ENCODE measurements at places on chromosomes 2 and 18. TPM values are rescaled to one million over a fixed set of nuclear protein-coding genes. Genes with fewer than 3 reads are reported as not detected.

WNT10A gene
- 0.61 TPM for total RNA-seq

RAD51AP2 gene
- 0.12 TPM for total RNA-seq

ELMOD3 gene
- 19.4 TPM for total RNA-seq

LYG2 gene
- total RNA-seq, result not detected

SGO2 gene
- 7.6 TPM for total RNA-seq

CDCA7 gene
- total RNA-seq, result 30.0 TPM

FLACC1 gene
- 0.32 TPM for total RNA-seq

GTF2A1L gene
- total RNA-seq, result not detected

IL1RL1 gene
- 2.1 TPM for total RNA-seq

ZNF521 gene
- 3.8 TPM for total RNA-seq

REG1B gene
- total RNA-seq, result 10.2 TPM

GRCh38 chr18:37322492-37323035, 243.0 kb downstream of the CELF4 start:
- DNase-seq, result peak; percentile 24

GRCh38 chr2:53784436-53784835, 2.3 kb downstream of the ASB3 start:
- no peak for DNase-seq

- DNase-seq, result no peak
Measured at GRCh38 chr2:237735798-237736197, 62.8 kb upstream of the RBM44 start.

- peak; percentile 64 for DNase-seq
Measured at GRCh38 chr18:61637905-61638595, 254.8 kb downstream of the RNF152 start.

DNA sequence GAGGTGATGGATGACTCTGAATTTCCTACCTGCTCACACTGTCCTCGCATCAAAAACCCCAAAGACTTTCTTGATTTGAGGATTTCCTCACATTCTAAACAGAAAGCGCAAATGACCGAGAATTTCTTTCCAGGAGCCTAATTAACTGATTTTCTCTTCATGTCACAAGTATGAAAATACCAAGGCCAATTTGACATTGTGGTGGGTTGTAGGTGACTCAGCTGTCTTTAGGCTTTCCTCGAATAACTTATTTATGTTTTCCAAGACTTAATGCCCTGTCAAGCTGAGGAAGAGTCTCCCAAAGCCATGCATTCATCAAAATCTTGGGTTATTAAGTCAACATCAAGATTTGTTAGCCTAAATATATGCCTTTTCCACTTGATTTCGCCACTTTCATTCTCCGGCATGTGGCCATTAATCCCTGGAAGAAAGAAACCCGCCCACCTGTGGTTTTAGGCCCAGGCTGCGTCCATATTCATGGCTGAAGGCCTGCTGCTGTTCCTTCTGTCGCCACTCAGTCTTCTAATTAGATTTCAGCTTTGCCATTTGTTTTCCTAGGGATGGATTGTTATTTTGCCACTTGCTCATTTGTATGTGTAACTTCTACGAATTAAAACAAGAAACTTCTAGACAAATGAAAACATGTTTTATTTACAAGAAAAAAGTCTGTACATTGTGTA, 84.9 kb downstream of the ST6GAL2 start:
- DNase-seq, result no peak

DNA sequence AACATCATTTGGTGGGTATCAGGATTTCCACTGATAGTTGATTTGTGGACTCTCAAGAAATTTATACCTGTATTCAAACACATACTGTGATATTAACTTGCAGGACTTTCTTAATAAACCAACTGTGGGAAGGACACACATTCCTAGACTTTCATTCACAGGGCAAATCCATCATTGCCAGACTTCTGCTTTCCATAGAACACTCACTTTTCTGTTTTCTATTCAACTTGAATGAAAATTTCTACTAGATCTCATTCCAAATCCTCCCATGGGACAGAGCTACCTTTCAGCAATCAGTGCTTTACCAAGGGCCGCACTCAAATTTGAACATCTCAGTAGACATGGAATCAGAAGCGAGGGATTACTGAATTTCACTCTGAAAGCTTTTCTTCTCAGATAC, 612.5 kb downstream of the IRS1 start:
- DNase-seq, result no peak

DNA sequence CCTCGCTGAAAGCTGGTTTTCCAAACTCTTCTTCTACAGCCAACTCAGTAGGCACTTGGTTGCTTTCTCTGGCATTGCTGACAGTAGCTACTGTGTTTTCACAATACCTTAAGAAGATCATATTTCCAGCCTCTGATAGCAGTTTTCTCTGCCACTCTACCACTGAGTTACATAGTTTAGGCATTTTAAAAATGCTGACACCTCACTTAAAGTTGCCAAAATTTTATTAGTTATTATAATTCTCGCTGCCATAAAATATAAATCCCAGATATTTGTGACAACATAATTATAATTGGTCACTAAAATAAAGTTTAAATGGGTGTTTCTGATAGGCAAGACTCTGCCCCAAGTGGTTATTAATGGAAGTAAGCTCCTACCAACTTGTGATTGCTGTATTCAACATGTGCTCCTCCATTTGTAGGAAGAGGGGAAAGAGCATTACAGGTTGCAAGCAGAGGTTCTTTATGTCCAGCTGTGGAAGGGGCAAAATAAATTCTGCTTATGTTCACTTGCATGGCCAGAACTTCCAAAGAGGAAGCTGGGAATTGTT, 1202.8 kb downstream of the CNTNAP5 start:
- no peak for DNase-seq

DNA sequence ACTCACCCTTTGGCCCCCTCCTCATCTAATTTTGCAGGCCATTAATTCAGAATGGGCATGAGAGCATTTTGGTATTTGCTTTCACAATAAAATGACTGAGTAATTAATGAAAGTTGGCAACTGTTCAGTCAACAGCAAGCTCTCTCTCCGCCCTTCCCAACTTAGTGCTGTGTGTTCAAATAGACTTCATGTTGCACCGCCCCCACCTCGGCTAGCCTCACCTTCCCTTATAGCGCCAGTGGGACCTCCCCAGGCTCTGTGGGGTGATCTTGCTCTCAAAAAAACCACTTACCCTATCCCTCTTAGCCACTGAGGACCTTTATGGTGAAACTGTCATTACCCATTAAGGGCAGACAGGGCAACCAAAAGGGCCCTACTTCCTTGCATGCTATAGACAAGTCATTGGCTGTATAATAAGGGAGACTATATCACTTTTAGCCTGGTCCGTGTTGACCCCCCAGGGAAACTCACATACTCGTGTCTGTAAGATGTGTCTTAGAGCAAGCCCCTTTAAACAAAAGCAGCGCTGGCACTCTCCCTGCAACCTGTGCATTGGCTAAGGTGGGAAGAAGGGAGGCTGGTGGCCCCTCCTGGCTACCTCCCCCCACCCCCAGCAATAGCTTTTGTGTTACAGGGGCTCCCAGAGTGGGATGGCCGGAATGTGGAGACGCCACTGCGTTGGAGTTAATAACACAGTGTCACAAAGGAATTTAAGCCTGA, 15.2 kb downstream of the EN1 start:
- no peak for DNase-seq

- DNase-seq, result no peak
Measured at GRCh38 chr2:227079726-227080125, 84.3 kb downstream of the COL4A4 start.

DNA sequence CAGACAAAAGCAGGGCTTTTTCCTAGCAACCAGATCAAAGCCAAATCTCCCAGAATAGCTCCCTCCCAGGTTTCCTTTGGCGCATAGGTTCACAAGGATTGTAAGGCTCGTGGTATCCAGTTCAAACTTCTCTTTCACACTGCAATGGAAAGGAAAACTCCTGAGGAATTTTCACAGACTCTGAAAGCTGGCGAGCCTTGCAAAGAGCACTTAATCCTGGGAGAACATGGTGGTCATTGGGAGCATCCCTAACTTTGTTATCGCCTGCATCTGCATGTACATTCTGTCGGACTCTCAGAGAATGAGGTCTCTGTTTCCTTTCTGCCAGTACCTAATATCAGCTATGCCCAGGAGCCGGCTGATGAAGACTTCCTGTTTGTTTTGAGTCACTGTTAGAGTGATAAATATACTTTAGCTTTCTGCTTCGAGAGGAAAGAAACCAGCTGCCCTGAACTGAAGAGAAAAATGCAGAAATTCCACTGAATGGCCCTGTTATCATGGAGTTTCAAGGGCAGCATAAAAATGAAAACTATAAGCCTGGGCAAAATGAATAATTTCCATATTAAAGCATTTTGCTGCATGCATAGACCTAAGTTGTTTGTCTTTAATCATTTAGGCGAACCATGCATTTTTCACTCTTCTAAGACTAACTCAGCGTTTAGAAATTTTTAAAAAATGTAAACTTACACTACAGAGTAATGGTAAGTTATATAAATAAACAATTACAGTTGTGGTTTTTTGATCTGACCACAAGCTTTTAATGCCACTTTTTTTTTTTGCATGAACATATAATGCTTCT, 76.4 kb upstream of the ZEB2 start:
- no peak for DNase-seq

GRCh38 chr2:82411071-82411470, 2048.0 kb downstream of the SUCLG1 start:
- no peak for DNase-seq

- no peak for DNase-seq
Measured at GRCh38 chr2:179974761-179975160, 32.3 kb downstream of the CWC22 start.

DNA sequence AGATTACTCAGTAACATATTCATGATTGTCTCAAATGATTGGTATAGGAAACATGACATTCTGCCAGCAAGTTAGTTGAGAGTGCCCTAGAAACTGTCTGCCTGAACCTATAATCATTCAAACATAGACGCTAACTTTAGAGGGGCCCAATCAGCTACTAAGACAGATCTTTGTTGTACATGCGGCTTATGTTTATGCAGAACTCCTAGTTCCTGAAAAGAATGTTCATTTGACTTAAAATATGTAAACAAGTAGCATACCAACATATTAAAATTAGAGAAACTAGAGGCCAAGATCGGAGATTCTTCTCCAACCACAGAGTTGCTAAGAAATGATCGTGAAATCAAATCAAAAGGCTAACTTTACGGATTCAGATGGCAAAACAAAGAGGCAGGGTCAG, 4.2 kb upstream of the METAP1D start:
- DNase-seq, result no peak

- DNase-seq, result no peak
Measured at GRCh38 chr2:135163306-135163705, 111.2 kb downstream of the RAB3GAP1 start.

DNA sequence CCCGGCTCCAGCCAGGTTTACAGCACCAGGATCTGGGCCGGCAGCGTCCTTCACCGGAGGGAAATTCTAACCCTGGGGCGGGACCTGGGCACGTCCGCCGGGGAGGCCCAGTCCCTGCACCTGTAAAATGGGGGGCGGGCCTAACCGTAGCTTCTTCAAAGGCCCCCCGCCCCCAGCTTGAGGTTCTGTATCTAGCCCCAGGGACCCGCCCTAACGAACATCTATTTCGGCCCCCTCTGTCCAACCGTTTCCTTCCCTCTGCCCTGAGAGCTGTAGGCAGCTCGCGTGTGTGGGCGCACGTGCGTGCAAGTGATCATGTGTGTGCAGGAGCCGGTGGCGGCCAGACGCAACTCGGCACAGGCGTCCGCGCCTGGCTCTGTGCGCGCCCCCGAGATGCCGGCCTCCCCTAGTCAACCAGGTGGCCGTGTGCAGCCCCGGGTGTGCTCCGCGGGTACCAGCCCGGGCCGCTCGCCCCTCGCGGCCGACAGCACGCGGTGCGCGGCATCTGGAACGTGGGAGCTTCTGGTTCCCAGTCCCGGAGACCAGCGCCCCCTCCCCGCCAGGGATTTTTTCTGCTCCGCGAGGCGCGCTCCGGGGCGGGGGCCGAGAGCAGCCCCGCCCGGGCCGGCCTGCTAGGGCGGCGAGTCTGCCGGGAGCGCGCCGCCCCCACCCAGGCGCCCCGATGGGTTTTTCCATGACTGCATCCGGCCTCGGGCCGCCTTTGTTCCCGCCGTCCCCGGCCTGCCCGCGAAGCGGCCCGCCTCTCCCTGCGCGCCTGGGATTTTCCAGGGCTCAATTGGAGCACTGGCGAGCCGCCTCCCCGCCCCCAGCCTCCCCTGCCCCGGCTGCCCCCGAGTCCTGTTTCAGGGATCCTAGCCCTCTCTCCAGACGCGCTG, 21.2 kb downstream of the TEX44 start:
- DNase-seq, result peak; percentile 89

DNA sequence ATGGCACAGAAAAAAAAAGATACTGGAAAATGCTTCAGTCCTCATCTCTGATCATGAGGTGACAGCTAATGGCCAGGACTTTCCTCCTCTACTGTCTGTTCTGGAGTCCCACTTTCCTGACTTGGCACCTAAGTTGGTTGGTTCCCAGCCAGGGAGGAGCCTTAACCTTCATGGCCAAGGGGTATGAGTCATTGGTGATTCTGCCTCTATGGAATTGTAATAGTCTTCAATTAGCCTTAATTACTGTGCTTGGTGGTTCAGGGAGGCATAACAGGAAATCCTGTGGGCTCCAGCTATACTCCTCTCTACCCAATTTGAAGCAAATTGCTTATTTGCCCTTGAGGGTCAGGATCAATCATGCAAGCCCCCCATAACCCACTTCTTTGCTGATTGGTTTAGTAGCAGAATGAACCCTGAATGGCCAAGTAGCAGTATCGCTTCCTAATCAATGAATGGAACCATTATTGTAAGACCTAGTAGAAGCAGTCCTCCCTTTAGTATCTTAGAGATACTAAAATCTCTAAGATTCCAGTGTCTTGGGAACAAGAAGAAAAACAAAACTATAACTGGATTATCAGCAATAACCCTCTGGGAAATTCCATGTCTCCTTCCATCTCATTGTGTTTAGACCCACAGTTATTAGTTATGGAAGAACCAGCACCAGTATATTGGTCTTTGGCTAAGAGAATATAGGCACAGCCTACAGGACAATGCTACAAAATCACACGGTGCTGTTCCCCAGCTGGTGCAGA, 109.0 kb downstream of the COL6A3 start:
- DNase-seq, result no peak

DNA sequence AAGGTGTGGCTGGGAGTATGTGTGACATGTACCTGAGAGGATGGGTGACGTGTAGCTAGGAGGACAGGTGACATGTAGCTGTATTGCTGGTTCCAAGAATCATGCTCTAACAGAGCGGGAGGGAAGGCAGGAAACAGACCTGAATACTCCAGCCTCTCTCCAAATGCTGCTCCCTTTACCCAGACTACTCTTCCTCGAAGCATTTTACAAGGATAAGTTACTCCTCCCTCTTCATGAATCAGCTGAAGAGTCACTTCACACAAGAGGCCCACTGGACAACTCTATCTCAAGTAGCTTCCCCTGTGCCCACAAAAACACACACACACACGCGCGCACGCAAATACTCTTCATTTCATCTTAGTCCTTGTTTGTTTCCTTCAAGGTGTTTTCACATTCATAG, 52.6 kb upstream of the KIDINS220 start:
- DNase-seq, result no peak

DNA sequence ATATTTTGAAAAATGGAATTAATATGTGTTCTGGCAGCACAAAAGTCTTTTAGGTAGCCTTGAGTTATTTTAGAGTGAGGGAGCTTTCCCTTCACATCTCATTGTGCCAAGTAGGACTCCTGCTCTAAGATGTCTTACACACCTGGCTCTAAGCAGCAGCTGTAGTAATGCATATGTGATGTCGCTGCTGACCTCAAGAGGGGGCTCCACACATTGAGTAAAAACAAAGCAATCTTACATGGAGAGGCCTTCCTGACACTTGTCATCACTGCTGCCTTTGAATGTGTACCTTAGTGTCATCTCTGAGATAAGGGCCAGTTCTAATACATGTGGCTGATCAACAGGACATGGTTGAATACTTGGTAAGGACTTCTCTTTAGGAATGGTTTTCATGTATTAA, 75.8 kb downstream of the ACTR3 start:
- DNase-seq, result peak; percentile 50

- DNase-seq, result no peak
Measured at GRCh38 chr2:23901966-23902846, 24.7 kb downstream of the ATAD2B start.
